Urothelium cell line (cell line): ENCODE measurements at places on chromosomes 3 and 15.
A peak's percentile ranks its signal among the peaks of the same experiment; 100 is the strongest.

DNA sequence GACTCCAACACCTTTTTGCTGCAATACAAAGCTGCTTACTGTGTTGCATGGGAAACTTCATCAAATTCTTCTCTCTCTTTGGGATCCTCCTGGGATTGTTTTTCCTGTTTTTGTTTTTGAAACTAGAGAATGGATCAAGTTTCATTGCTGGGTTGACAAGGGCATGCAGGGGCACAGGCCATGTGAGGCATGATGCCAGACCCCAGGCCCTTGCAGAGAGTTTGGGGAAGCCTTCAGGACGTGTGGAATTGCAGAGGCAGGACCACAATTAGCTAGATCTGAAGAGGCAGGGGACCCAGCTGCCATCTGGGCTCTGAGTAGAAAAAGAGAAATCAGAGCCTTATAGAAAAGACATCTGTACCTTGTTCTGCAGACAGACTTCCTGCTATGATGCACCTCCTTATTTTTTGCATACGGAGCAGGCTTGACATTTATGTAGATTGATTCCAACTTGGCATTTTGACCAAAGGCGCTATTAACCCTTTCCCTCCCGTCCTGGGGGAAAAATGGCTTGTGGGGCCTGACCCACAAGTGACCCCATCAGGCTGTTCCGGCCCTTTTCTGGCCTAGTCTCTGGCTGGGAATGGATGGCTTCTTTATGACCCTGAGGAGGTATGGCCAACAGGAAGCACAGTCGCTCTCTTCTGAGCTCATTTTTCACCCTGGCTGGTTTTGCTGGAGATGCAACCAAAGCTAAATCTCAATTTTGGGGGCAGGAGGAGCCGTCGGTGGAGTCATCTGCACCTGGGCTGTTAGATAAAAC is 44.3 kb upstream of the CHRNB4 start:
- no peak for DNase-seq

DNA sequence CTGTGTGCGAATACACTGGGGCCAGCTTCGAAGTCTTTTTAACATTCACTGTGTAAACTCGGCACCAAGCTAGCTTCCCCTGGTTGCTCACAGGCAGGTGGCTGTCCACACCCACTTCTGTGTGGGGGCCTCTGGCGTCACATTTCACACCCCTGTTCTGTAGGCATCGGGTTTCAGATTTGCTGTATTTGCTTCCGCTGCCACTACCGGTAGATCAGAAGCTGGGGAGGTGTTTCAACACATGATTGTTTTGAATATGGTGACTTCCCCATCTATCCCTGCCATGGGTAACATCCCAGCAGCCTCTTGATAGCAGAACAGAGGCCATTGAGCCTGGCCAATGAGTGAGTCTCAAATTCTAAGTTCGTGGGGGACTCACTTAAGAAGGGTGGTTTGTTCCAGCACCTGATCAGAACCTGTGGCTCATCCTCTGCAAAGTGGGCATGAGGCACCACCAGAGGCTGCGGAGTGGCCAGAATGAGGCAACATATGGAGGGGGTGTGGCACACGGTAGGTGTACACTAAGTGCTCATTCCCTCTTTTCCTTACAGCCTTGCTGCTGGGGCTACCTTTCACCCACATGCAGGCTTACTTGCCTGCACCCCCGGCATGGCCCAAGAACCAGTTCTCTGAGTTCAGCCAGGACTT is 61.5 kb downstream of the IQSEC1 start:
- no peak for DNase-seq

DNA sequence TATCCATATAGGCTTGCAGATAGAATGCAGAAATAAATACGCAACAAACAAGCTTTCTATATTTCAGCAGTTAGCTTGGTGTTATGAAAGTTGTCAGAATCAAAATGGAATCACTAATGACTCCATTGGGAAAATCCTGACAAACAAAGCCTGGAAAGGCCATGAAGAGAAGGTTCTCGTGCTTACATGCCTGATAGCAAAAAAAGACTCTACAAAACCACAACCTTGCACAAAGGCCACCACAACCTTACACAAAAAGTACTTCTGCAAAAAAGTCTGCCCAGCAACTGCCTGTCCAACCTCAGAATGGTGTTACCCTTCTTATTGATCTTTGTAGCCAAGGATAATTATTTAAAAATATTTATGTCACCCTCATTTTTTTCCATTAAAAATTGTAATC is 14.4 kb upstream of the PLSCR1 start:
- no peak for DNase-seq

DNA sequence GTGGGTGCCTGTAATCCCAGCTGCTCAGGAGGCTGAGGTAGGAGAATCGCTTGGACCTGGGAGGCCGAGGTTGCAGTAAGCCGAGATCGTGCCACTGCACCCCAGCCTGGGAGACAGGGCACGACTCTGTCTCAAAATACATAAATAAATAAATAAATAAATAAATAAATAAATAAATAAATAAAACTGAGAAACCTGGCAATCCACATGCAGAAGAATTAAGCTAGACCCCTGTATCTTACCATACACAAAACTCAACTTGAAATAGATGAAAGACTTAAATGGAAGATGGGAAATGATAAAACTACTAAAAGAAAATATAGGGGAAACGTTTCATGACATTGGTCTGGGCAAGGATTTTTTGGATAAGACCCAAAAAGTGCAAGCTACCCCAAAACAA is 58.0 kb downstream of the ATP13A4 start:
- no peak for DNase-seq

GRCh38 chr15:85649372-85649771 is 145.4 kb downstream of the KLHL25 start:
- peak; percentile 12 for DNase-seq

DNA sequence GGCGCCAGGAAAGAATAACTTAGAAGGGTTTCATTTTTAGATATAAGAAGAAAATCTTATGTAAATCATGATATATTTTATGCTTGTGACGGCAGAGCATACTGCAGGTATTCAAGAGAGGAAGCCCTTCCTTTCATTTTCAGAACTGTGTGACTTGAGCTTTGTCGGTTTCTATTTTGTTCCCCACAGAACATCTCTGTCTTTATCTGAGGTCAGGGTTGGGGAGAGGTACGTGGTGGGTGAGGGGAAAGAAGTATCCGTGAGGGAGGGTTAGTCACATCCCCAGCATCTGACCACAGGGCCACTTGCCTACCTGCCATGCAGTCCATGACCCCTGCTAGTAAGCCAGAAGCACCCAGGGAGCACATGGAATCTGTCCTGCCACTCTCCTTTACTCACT is 126.5 kb downstream of the DGKG start:
- no peak for DNase-seq

- DNase-seq, result no peak
These were observed 968.4 kb downstream of the ZPLD1 start for GRCh38 chr3:103403191-103403590.

DNA sequence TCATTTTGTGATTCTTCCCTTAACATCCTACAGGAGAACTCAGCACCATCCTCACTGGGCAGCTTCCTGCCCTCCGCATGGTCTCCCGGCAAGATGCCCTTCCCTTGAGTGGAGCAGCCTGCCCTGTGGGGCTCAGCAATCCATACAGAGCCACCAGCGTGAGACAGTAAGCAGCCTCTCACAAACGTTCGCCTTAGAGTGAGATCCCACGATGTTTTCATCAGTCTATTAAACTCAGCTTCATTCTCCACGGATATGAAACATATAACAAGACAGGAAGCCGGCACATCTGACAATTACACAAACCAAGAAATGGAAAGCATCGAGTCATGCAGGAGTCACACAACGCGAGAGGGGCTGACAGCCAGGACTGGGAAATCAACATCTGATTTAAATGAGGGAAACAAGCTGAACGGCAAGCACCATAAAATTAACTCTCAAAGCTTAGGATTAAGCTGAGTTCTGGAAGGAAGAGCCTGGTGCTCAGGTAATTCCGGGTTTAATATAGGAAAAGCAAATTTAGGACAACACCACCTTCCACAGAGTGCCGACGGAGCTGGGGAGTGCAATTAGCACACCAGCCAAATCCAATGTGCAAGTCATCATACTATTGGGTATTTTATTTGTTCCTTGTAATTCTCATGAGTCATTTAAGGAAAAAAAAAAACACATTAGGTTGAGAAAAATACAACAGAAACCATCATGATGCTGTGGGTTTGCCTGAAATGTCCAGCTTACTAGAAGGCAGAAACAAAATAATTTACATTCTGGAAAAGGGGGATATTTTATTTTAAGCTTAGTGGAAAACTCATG is 272.0 kb downstream of the OCA2 start:
- DNase-seq, result no peak

GRCh38 chr3:50359760-50360110 is 414 bp upstream of the TMEM115 start:
- no peak for DNase-seq

GRCh38 chr3:71873093-71873611 is 88.2 kb upstream of the PROK2 start:
- DNase-seq, result no peak

- no peak for DNase-seq
These were observed 90.7 kb upstream of the HES1 start for GRCh38 chr3:194045289-194045688.

DNA sequence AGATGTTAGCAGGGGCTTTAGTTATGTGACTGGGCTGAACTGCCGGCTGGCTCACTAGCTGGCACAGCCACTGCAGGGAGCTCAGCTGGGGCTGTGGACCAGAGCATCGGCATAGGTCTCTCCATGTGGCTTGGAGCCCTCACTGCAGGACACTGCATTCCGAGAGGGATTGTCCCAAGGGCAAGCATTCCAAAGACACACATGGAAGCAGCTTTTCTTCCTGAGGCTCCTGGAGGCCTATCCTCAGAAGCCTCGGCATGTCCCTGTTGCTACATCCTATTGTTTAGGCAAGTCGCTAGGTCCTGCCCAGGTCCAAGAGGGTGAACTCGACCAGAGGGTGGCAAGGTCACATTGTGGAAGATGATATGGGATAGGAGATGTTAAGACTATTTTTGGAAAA is 209.8 kb downstream of the PLCL2 start:
- DNase-seq, result no peak

DNA sequence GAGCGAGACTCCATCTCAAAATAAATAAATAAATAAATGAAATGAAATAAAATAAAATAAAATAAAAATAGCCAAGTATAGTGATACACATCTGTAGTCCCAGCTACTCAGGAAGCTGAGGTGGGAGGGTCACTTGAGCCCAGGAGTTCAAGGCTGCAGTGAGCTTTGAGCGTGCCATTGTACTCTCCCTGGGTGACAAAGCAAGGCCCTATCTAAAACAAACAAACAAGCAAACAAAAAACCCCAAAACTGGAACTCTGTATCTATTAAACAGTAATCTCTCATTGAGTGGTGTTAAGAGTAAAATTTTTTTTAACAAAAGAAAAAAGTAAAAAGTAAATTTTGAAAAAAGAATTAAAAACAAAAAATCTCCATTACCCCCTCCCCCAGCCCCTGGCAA is 20.8 kb downstream of the EPM2AIP1 start:
- DNase-seq, result no peak

DNA sequence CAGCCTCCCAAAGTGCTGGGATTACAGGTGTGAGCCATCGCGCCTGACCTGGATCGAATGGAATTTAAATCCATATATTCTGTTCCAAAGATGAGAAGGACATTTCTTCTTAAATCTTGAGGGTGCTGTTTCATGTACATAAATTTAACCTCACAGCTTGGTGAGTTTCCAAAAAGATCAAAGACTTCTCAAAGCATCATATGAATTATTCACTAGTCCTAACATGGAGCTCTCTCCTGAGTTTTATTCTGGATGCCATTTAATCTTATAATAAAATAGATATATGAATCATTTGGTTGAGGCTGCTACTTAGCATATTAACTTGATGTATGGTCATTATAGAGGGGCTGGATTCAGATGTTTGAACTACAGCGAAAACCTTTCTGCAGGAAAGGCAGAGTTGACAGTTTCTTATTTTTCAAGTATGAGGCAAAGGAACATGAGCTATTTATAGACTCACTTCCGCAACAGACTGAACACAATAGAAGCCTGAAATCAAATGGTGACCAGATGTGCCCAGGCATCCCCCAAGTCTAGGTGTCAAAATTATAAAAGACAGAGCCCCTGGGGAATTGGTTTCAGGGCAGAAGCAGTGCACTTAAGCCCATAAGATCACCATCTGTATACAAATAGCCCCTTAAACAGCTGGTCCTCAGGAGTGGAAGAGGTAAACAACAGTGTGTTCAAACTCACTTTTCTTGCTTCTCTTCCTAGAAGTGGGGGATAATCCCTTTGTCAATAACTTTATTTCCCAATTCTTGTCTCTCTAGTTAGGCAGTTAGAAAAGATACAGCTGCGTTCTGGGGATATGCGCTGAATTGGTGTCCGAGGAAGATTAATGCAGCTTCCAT is 29.7 kb downstream of the STARD9 start:
- DNase-seq, result no peak

GRCh38 chr3:117557464-117558090 is 848.0 kb downstream of the TUSC7 start:
- no peak for DNase-seq
